ENCODE measurements at places on chromosomes 2 and 18.

GRCh38 chr2:217449444-217449843 is 553.4 kb downstream of the TNS1 start:
- no peak for DNase-seq

GRCh38 chr2:128026448-128027277 is 1.2 kb downstream of the SAP130 start:
- no peak for DNase-seq

- DNase-seq: no peak
These were observed 51.0 kb upstream of the THOC1 start for GRCh38 chr18:318791-319291.

GRCh38 chr2:215693999-215694580 is 258.2 kb upstream of the FN1 start:
- DNase-seq: no peak

DNA sequence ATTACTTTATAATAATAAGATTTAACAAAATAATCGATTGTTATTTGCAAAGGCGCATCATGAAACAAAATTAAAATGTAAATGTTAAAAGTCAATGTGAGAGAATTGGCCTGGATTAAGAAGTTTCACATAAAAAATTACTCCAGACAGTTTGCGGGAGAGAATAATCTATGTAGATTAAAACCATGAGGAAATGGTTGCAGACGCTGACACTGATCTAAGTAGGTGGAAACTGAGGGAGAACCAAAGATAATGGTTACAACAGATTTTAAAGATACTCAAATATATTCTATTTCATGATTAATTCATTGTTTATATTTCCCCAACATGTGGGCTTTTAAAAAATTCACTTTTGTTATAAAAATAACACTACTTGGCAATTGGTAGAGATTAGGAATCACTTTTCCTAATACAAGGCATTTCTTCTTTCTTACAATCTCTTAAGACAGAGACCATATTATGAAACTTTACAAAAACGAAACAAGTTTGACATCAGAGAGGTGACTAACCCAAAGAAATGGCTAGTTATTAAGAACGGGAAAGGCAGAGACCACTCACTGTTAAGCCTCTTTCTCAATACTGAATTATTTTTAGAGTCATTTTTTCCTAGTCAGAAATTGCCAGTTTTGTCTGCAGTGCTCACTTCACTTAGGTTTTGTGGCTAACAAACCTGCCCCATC is 1.6 kb downstream of the KANSL1L start:
- no peak for DNase-seq

DNA sequence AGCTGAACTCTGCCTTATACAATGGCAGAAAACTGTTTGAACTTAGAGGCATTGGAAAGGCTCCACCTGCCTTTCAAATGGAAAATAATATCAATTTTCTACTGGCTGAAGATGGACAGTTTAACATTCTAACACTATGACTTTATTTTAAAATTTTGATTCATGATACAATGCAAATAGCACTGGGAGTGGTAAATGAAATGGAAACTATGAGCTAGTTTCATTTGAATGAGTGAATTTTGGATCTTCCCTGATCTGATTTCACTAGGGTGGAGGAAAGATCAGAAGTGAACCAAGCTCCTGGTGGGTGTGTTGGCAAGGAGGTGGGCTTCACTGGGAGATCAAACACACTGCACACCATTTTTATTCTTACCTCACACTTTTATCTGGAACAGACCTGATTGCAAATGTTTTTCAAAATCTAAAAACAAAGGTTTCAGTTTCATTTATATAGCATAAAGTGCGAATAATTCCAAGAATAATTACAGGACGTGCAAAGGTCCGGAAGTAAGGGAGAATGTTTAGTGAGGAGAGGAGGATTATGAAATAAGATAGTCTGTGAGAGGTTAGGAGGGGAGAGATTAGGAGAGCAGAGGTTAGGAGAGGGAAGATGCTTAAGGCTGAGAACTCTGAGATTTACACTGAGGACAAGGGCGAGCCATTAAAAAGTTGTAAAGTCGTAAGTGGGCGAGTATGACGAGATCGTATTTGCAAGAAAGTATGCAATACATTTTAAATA is 18.6 kb upstream of the MBP start:
- no peak for DNase-seq

DNA sequence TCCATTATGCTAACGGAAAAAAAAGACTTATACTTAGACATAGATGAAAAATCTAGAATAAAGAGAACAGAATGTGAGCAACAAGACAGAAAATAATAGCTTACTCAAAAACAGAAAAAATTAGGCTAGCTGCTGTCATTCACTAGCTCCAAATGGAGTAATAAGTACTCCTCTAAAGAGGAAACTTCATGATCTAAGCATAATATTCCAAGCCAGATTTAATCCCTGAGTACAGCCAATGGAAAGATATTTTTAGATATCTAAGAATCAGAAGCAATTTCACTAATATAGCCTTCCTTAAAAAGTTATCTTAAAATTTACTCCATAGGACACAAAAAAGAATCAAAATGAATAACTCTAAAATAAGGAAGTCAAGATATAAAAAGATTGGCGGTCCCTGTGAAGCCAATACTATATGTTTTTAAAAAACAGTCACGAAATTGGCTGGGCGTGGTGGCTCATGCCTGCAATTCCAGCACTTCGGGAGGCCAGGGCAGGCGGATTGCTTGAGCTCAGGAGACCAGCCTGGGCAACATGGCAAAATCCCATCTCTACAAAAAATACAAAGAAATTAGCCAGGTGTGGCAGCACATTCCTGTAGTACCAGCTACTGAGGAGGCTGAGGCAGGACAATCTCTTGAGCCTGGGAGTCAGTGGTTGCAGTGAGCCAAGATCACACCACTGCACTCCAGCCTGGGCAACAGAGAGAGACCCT is 123.2 kb upstream of the BCL2L11 start:
- no peak for DNase-seq

- no peak for DNase-seq
These were observed 74.8 kb upstream of the COL5A2 start for GRCh38 chr2:189254268-189254883.

GRCh38 chr2:168568476-168569267 is 112.6 kb downstream of the CERS6 start:
- no peak for DNase-seq

DNA sequence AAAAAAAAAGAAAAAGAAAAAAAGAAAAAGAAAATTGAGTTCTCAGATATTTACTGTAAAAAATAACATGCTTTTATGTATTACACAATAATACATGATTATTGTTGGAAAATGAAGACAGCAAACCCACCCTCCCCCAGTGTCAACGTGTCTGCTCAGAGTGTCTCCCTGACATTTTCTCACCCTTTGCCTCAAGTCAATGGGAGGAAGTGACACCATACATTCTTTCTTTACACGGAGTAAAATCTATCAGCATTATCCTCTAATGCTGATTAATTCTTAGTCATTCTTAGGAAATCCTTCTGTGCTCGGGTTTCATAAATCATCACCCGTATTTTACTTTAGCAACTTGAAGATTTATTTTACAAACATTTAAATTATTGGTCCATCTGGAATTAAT is 32.0 kb downstream of the CTAGE1 start:
- DNase-seq: no peak

- no peak for DNase-seq
These were observed 105.8 kb upstream of the MCFD2 start for GRCh38 chr2:47021301-47022009.

- DNase-seq: no peak
These were observed 25.8 kb upstream of the LHCGR start for GRCh38 chr2:48781366-48781765.

GRCh38 chr2:71601136-71602114 is 148.1 kb downstream of the DYSF start:
- DNase-seq: no peak

DNA sequence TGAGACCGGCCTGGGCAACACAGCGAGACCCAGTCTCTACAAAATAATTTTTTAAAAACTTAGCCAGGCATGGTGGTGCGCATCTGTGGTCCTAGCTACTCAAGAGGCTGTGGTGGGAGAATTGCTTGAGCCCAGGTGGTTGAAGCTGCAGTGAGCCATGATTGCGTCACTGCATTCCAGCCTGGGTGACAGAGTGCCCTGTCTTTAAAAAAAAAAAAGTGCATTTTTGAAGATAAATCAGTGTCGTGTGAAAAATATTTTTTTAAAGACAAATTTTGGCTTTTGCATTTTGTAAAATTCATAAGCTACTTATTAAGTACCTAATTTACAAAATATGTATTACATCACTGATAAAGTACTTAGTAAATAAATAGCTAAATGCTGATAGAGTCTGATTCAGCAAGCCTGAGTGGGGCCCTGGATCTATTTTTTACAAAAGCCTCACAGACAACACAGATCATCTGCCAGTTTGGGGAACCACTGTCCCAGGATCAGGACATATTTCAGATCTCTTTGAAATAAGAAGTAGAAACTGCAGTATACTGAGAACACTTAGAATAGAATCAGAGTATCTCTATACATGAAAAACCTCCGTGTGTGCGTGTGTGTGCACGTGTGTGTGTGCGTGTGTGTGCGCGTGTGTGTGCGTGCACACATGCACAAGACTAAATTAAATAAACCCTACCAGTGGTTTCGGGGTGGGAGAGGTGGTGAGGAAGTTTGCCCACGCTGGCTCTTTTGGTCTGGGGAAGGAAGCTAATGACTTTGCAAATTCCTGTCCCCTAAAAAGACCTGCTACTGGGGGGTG is 61.6 kb downstream of the AAK1 start:
- DNase-seq: peak; percentile 28

DNA sequence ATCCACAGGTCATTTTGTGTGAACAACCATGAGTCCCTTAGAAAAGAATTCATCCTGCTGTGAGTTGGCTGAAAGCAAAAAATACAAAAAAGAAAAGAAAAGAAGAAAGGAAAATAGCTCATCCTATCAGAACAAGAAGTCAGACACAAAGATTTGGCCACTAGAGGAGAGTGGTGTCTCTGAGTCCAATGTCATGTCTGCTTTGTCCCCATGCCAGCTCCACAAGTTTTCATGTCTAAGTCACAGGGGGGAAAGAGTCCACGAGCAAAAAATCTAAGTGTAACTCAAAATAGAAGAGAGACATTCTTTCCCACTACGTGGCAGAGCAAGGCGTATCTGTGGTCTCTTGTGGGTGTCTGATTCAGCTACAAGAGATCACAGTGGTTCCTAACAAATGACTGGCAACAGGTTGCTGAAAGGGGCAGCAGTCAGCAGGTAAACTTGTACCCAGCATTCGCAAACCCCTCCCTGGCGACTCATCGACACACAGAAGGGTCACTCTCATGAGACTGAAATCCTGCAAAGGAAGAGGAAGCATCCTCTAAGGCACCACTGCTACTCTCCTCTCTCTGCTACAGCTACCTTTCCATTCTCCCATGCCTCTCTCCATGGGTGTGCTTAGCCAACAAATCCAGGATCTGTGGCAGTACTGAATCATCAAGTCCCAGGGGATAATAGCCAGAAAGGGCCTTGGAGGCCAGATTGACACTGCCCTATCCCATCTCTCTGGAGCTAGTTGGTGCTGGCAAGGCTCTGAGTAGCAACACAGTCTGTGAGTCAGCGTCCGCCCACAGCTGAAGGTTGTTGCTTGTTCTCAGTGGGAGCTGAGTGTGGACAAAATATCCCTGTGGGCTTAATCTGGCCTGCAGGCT is 123.0 kb upstream of the SLC39A10 start:
- peak; percentile 76 for DNase-seq

DNA sequence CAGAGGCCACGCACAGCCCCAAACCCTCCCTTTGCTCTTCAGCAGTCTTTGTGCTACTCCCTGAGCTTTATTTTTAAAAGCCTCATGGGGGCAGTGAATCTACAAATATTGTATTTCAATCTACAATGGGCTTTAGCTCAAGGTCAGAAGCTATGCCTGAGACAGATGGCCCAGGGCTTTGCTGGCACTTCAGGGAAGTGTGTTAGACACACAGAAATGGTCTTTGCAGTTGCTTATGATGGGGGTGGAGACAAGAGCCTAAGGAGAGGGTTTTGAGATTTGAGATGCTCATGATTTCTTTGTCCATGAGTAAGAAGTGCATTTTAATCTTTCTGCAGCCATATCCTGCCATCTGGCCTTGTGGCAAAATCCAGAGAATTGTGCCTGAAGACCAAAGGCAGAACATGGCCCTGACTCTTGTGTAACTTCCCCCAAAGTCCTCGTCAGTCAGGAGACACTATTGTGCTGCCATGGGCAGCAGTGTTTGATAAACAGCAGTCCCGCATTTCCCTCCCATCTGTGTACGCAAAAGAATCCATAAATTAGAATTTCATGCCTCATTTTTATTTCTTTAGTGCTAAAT is 92.6 kb downstream of the VAPA start:
- DNase-seq: no peak

DNA sequence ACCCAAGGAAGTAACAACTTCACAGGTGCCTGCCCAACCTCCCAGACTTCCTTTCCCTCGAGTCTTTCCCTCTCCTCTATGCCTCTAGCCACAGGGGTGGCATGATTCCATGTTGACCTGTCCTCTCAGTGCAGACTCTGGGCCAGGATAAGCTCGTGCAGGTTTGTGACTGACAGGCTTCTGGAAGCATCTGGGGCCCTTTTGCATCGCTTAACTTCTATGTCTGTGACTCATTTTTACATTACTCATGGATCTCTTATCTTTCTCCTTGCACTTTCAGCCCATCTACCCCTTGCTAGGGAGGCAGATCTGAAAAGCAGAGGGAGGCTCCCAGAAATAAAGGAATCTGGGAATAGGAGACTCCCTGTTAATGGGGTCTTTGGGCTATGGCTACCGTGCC is 98.5 kb upstream of the RIOK3 start:
- DNase-seq: no peak

GRCh38 chr2:241999184-241999583 is 129.7 kb downstream of the RTP5 start:
- no peak for DNase-seq

GRCh38 chr2:1136067-1136466 is 185.4 kb downstream of the SNTG2 start:
- no peak for DNase-seq

DNA sequence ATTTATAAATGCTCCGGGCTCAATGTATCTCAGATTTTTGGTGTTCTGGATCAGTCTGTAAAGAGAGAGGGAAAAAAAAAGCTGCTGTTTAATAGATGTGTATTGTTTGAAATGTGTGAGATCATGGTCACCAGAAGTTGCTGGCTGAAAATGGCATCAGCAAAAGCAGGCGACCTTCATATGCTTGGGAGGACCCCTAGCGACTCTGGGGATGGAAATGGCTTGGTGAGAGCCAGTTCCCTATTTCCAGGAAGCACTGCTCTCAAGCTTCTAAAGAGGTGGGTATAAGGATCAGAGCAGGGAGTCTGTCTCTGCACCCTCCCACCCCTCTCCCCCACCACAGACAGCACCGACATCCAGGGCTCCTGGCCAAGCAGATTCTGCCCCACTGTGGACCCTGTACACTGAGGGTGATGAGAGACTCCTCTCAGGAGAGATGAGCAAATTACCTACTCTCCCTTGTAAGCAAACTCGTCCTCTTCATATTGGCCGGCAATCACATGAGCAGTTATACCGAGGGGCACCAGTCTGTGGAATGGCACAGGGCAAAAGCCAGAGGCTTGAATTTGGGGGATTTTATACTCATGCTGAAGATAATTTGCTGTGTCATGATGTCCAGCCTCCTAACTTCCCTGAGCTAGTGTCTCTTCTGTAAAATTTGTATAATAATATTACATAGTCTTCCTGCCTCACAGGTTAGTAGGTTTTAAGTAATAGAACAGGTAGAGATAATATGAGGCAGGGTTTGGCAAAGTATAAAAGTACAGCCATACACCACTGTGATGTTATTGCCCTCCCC is 29.6 kb downstream of the LHCGR start:
- DNase-seq: no peak

- peak; percentile 66 for DNase-seq
These were observed 147.6 kb upstream of the HDAC4 start for GRCh38 chr2:239548451-239548871.

All from activated naive CD4-positive, alpha-beta T cell treated with anti-CD3 and anti-CD28 coated beads, Interleukin-2, amount 10 ng/mL, durations not matched to agents 7 days and 5 days (primary cell).